Natural killer cell treated with Interleukin-12 subunit alpha and Interleukin-12 subunit beta and Interleukin-15 and Interleukin-18, amount 100 ng/mL, for 72 hours (primary cell): ENCODE measurements at places on chromosomes 7 and 10. TPM values are rescaled to one million over a fixed set of nuclear protein-coding genes. Genes with fewer than 3 reads are reported as not detected.

RBP3 gene
- not detected for total RNA-seq

INPP5A gene
- 14.8 TPM for total RNA-seq

GRCh38 chr10:47079204-47079580 lies 168.0 kb downstream of the PTPN20 start:
- no peaks in the 10 kb centered on the region for H3K36me3 ChIP-seq
- peaks cover 11% of the 10 kb centered on the region for H3K27me3 ChIP-seq
- no peak overlapping the region for H3K27ac ChIP-seq
- no peaks in the 10 kb centered on the region for H3K4me1 ChIP-seq
- no peak overlapping the region for H3K4me3 ChIP-seq

- H3K36me3 ChIP-seq: no peaks in the 10 kb centered on the region
- no peak for DNase-seq
- no peak overlapping the region for H3K4me3 ChIP-seq
- no peak overlapping the region for H3K27ac ChIP-seq
These were observed 94.5 kb upstream of the ARMC3 start for GRCh38 chr10:22833353-22833752.

- H3K4me3 ChIP-seq: no peak overlapping the region
- H3K4me1 ChIP-seq: no peaks in the 10 kb centered on the region
- no peak overlapping the region for H3K27ac ChIP-seq
- no peaks in the 10 kb centered on the region for H3K27me3 ChIP-seq
These were observed 585.2 kb downstream of the GRID1 start for GRCh38 chr10:85781404-85781803.

- H3K36me3 ChIP-seq: peaks cover 12% of the 10 kb centered on the region
- DNase-seq: no peak
- no peaks in the 10 kb centered on the region for H3K27me3 ChIP-seq
These were observed 1531.1 kb upstream of the LRRTM3 start for GRCh38 chr10:65394502-65395297.

DNA sequence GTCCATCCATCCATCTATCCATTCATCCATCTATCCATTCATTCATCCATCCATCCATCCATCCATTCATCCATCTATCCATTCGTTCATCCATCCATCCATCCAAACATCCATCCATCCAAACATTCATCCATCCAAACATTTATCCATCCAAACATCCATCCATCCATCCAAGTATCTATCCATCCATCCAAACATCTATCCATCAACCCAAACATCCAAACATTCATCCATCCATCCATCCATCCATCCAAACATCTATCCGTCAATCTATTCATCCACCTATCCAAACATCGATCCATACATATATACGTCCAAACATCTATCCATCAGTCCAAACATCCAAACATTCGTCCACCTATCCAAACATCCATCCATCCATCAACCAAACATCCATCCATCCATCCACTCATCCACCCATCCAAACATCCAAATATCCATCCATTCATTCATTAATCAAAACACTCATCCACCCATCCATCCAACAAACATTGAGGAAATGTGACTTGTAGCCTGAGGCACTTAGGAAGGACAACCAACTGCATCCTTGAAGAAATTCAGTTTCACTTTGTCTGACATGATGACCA lies 28.8 kb upstream of the MYH16 start:
- no peak overlapping the region for H3K4me3 ChIP-seq
- peaks cover 4% of the 10 kb centered on the region for H3K27me3 ChIP-seq
- no peaks in the 10 kb centered on the region for H3K4me1 ChIP-seq
- H3K36me3 ChIP-seq: no peaks in the 10 kb centered on the region
- no peak for DNase-seq
- no peak overlapping the region for H3K27ac ChIP-seq

DNA sequence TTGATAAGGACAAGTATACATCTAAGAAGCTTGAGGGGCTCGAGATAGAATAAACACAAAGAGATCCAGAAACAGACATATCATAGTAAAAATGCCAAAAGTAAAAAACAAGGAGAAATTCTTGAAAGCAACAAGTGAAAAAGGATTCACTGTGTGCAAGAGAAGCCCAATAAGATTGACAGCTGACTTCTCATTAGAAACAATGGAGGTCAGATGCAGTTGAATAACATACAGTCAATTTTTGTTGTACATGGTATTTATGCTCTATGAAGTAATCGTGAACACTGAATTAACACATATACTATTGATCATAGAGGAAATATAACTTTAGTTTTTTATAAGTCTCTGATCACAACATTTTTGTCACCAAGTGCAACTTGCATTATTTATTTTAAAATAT lies 982.8 kb upstream of the SORCS1 start:
- H3K27ac ChIP-seq: no peak overlapping the region
- H3K36me3 ChIP-seq: peaks cover 10% of the 10 kb centered on the region
- H3K27me3 ChIP-seq: no peaks in the 10 kb centered on the region
- no peak overlapping the region for H3K4me3 ChIP-seq

GRCh38 chr7:25694699-25695098 lies 457.3 kb upstream of the NFE2L3 start:
- DNase-seq: no peak
- H3K27ac ChIP-seq: no peak overlapping the region
- H3K4me1 ChIP-seq: no peaks in the 10 kb centered on the region
- H3K27me3 ChIP-seq: peaks cover 4% of the 10 kb centered on the region

- H3K4me1 ChIP-seq: no peaks in the 10 kb centered on the region
- no peak for DNase-seq
- H3K4me3 ChIP-seq: no peak overlapping the region
- no peaks in the 10 kb centered on the region for H3K27me3 ChIP-seq
- peaks cover 20% of the 10 kb centered on the region for H3K36me3 ChIP-seq
These were observed 8.0 kb upstream of the ALDH18A1 start for GRCh38 chr10:95664543-95664942.

- H3K4me3 ChIP-seq: no peak overlapping the region
- H3K27ac ChIP-seq: no peak overlapping the region
- H3K4me1 ChIP-seq: no peaks in the 10 kb centered on the region
These were observed 156.2 kb upstream of the LAMB4 start for GRCh38 chr7:108286290-108286904.
